ENCODE measurements at places on chromosomes 13 and 19.

DNA sequence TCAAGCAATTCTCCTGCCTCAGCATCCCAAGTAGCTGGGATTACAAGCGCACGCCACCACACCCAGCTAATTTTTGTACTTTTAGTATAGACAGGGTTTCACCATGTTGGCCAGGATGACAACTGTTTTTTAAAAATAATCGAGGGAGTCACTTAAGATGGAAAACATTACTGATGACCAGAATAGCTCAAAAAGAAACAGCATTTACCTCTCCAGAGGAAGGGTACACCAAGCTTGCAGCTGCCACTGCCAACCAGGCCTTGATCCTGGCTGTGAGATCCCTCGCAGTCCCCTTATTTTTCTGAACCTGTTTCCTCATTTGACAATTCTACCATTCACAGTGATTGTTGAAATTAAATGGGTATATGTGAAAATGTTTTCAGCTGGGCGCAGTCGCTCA, 14.5 kb downstream of the PDCD5 start:
- no peak for DNase-seq

DNA sequence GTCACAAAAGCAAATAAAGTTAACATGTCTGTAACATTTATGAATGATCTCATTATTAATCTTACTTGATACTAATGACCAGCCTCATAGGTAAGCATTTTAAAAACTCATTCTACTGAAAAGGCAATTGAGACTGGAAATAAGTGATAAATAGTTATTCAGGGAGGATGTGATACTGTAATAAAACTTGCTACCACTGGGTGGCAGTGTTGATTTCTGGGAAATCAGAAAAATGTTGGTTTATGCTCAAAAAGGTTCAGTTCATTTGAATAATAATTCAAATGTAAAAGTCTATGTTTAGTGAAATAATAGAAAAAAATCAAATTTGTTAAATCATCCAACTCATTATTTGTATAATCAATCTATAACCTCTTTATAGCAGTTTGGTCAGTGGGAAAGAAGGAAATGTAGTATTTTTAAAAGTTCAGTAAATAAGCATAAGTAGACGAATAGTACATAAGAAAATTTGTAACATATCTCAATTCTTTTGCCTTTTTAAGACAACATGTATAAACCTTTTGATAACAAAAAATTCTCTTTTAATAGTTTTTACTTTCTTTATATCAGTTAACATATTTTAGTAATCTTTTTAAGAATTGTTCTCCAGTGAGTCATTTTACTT, 9.6 kb downstream of the ABHD13 start:
- peak; percentile 22 for DNase-seq

- peak; percentile 33 for DNase-seq
Measured at GRCh38 chr19:7729211-7729610, 2.7 kb downstream of the CLEC4G start.

- DNase-seq, result no peak
Measured at GRCh38 chr13:52141299-52141698, 12.4 kb upstream of the NEK5 start.

GRCh38 chr13:66508153-66508909, 721.8 kb downstream of the PCDH9 start:
- DNase-seq, result no peak

- no peak for DNase-seq
Measured at GRCh38 chr19:10922638-10923014, 5.8 kb downstream of the YIPF2 start.

DNA sequence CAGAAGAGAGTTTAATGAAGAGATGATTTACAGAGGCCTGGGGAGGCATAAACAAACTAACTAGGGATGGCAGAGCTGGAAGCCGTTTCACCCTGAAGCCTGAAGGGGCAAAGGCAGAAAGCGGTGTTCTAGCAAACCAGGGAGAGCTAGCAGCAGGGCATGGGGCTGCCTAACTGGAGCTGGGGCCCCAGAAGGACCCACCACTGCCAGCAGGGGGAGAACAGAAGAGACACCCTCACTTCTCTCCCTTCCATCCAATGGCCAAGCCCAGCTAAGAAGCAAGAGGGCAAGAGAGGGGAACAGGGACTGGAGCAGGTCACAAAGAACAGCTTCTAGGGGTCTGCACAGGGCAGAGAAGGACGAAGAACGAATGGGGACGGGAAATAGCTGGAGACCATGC, 195.5 kb downstream of the KATNAL1 start:
- peak; percentile 35 for DNase-seq

DNA sequence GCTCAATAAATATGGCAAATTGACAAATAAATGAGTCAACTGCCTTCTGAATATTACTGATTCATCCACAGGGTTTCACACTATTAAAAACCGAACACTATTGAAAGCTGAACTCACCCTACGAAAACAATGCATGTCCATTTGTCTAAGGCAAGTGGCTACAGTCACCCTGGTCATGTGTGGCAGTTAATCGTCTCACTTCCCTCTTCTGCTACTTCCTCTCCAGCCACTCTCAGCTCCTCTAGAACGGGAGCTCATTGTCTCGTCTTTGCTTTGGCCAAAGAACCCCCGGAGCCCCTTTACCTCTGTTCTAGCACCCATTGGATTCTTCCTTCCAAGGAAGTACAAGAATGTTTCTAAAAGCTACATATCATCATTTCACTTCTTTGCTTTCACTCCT, 74.4 kb upstream of the ZNF599 start:
- no peak for DNase-seq

GRCh38 chr13:36680913-36681312, 7.1 kb downstream of the SERTM1 start:
- DNase-seq, result no peak

DNA sequence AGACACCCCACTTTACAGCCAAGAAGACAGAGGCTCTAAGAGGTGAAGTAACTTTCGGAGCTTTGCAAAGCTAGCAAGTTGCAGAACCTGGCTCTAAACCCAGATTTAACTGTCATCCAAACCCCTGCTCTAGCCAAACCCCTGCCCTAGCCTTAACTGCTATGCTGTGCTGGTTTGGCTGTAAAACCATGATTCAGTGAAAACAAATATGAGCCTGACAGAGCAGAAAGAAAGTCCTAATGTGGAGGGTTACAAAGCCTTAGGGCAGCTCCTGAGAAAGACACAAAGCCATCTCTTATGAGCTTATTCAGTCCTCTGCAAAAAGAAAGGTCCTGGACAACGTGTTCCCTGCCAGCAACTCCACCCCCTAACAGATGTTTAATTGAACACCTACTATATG, 172.8 kb downstream of the KATNAL1 start:
- no peak for DNase-seq

DNA sequence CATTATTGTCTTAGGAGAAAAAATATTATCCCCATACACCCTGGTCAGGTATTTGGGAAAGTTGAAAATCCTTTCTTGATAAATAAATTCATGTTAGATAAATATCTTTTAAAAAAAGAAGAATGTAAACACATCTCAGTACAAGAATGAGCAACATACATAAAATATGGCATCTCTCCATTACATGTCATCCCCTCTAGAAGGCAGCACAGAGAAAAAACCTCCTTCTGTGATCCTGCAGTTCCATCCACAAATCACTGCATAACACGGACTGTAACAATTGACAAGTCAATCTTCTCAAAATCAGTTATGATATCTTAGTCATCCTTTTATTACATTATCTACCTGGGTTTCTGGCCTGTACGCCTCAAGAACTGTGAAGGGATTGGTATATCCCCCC, 683.9 kb upstream of the KLHL1 start:
- DNase-seq, result no peak

GRCh38 chr13:31929031-31929770, 102.4 kb upstream of the FRY start:
- no peak for DNase-seq

- DNase-seq, result peak; percentile 55
Measured at GRCh38 chr19:17719730-17720400, 585 bp downstream of the MAP1S start.

GRCh38 chr13:37652596-37652995, 54.0 kb upstream of the POSTN start:
- no peak for DNase-seq

- DNase-seq, result peak; percentile 73
Measured at GRCh38 chr19:7348587-7349230, at the start of gene ARHGEF18. ARHGEF18 (plus strand) TSS chr19:7348937; CDS start chr19:7362891, 13,954 bp downstream.

DNA sequence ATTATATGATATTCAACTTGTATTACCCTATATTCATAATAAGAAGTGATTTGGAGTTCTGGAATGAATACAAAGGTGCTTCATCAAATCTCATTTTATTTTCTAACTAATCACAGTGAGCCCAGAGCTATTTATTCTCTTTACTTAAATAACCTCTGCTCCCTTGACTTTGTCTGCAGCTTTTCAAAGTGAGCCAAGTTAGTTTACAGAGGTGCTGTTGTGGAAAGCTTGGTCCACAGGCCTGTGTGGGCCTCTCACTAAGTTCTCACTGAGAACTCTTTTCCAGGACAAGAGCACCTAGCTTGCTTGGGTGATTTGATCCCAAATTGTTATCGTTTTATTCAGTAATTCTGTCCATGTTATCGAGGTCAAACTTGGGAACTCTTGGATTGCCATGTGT, 319.3 kb downstream of the RFC3 start:
- no peak for DNase-seq

GRCh38 chr19:8392017-8392591, 1.9 kb downstream of the RAB11B start:
- no peak for DNase-seq

GRCh38 chr19:12478234-12478941, 6.2 kb downstream of the ZNF709 start:
- DNase-seq, result peak; percentile 91

- no peak for DNase-seq
Measured at GRCh38 chr13:107358866-107359265, 790.9 kb upstream of the ARGLU1 start.

DNA sequence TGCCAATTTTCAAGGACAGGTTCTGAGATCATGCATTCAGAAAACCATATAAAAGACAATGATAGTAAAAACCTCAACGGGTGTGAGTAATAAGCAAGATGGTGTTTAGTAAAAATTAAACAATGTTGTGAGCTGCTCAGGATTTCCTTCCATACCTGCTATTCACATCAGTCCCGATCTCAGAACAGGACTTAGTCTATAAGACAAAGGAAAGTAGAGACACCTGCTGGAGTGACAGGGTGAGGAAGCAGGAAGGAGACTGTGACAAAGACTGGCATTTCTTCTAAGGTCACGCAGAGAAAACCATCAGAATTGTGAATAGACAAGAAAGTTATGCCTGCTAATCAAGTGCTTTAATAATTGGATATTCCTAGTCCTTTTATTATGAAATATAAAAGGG, 648.0 kb downstream of the DACH1 start:
- peak; percentile 7 for DNase-seq

- DNase-seq, result no peak
Measured at GRCh38 chr13:101416181-101417042, at the start of gene NALCN. NALCN (minus strand) TSS chr13:101416508; CDS start chr13:101399126, 17,382 bp downstream.

DNA sequence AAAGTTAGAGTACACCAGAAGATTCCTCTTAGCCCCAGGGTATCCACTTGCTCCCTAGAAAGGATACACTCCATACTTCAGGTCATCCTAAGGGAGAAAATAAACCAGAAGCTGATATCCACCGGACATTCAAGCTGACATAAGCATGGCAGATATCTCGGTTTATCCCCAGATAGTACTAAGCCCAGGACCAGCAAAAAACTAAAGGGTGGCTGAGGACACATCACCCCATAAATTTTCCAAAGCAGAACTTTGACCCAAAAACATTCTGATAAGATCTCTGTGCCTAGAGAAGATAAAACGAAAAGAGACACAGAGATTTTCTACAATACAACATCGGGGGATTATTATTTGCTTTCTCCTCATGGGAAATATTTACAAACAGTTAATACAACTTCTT, 13.9 kb upstream of the ZNF431 start:
- DNase-seq, result no peak

- no peak for DNase-seq
Measured at GRCh38 chr13:93957371-93957770, 522.1 kb downstream of the DCT start.
